ENCODE measurements at places on chromosomes 16 and 17. TPM values are rescaled to one million over a fixed set of nuclear protein-coding genes. Genes with fewer than 3 reads are reported as not detected.
A peak's percentile ranks its signal among the peaks of the same experiment; 100 is the strongest.

- DNase-seq, result no peak
These were observed 714 bp downstream of the SPATA33 start for GRCh38 chr16:89658221-89658879.

- peak; percentile 17 for DNase-seq
These were observed 85.6 kb downstream of the WNT3 start for GRCh38 chr17:46732754-46733398.

Gene KANSL1
- total RNA-seq, result 32.1 TPM

DNA sequence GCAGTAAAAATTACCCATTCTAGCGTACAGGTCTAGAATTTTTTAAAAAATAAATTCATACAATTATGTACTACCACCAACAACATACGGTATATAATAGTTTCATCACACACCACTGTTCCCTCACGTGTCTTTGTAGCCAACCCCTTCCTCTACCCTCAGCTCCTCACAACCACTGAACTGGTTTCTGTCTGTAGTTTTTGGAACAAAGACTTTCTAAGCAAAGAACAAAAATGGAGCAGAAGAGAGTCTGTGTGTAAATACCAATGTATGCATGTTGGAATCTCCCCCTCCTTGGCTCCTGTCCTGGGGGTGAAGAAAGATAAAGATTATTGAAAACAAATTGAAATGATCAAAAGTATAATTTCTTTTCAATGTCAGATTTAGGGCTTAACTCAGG lies 31.9 kb upstream of the CCR7 start:
- DNase-seq, result no peak

Gene EPX
- not detected for total RNA-seq

Gene EARS2
- 49.8 TPM for total RNA-seq

- no peak for DNase-seq
These were observed 339.0 kb downstream of the TMEM114 start for GRCh38 chr16:8251298-8251697.

DNA sequence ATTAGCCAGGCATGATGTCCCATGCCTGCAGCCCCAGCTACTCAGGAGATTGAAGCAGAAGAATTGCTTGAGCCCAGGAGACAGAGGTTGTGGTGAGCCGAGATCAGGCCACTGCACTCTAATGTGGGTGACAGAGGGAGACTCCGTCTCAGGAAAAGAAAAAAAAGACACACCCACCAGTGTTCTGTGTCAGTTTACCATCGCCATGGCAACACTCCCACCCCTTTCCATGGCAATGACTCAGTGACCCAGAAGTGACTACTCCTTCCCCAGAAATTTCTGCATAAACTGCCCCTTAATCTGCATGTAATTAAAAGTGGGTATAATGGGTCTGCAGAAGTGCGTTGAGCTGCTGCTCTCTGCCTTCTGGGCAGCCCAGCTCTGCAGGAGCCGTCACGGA lies 4.0 kb upstream of the ZC3H18 start:
- DNase-seq, result no peak

DNA sequence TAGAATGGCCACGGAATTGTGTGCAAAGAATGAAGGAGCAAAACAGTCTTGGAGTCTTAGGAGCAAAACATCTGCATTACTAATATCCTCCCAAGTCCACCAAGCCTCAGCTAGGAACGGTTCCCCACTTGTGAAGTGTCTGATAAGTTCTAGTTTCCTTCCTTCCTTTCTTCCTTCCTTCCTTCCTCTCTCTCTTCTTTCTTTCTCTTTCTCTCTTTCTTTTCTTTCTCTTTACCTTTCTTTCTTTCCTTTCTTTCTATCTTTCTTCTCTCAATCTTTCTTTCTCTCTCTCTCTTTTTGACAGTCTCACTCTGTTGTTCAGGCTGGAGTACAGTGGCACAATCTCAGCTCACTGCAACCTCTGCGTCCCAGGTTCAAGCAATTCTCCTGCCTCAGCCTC lies 160.8 kb downstream of the FOXL1 start:
- DNase-seq, result no peak

DNA sequence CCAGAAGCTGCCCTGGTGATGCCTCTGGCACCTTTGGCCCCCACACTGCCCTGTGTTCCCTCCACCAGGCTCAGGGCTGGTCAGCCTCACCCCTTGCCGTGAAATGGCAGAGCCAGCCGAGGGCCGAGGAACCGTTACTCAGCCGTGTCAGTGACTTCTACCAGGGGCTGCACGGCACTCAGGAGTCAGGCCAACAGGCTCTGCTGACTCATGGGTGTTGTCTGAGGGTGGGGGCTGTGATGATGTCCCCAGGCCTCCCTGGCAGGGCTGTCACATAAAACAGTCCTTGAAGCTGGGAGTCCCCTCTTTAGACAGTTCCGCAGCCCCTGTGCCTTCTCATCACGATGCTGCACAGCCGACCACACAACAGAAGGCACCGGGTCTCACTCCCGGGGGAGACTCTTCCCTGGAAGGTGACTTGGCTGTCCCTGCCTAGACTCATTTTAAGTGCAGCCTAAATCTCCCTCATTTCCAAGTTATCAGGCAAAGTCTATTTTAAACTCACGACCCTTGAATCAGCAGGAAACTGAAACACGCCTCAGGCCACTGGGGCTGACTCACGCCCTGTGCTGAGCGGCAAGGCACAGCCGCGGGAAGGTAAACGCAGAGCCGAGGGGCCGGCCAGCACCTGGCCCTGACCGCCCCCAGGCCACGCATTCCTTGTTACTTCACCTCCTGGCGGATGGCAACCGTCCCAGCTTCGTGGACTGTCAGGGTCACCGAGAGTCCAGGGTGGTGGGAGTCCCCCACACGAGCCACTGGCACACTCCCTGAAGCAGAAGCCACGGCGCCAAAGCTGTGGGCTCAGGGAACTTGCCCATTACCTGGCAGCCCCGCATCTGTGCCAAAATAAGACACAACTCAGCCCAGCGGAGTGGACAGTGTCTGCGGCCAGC lies 102.6 kb downstream of the ZNF778 start:
- peak; percentile 62 for DNase-seq

GRCh38 chr16:25311950-25312349 lies 54.3 kb upstream of the ZKSCAN2 start:
- DNase-seq, result no peak

Gene ITGAD
- total RNA-seq, result not detected

- no peak for DNase-seq
These were observed 126.0 kb downstream of the TANGO6 start for GRCh38 chr16:68969338-68969737.

Gene KRT33B
- total RNA-seq, result not detected

GRCh38 chr16:71464231-71464630 lies 2.2 kb upstream of the ZNF23 start:
- no peak for DNase-seq

DNA sequence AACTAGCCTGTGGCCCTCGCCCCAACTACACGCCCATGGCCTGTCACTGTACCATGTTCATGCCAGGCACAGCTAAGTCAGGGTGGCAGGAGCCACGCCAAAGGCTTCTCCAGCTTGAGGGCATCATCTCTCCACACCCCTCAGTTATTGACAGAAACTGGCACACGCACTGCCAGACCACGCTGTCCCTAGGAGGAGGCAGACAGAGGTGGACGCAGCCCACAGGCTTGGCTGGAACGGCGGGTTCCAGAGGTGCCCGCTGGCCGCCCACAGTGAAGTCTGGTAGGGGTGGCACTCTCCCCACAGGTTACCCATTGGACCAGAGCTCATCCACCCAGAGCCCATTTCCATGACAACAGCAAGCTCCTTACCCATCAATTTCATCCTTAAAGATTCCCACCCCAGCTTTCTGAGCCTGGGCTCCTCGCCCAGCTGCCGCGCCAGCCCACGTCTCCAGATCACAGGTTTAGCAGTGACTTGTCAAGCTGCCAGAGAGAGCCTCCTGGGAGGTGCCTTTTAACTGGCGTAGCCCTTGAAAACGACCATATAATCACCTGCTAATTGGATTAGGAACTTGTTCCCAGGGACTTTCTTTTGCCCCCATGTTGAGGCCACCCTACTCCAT lies 27.9 kb downstream of the RPRML start:
- DNase-seq, result no peak

GRCh38 chr17:36127199-36127893 lies 23.7 kb downstream of the CCL4 start:
- DNase-seq, result no peak

DNA sequence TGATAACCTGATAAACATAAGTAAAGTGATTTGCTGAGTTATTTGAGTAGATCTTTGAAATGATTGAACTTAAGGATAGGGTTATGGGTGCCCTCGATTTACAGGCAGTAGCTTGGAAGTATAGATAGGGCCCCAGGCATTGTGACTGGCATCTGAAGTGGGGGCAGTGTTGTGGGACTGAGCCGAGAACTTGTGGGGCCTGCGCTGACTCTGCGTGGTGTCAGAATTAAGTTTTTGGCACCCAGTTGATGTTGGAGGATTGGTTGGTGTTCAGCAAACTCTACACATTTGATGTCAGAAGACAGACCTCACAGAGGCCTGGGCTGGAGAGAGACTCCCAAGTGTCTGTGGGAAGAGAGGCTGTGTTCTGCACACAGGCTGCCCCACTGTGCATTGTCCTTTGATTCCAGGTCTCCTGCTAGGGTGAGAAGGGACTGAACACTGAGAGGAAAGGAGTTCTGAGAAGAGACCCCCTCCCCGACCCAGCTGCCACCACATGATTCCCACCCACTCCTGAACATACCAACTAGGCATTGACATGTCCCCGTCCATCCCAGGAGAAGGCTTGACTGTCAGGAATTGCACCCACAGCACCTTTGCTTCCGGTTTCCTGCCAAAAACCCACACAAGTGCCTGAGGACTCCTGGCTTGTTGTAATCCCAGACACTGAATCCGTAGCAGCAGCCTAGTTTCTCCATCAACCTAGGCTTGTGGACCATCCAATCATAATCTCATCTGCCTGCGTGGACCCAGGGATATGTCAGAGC lies 4.5 kb downstream of the ZNF267 start:
- no peak for DNase-seq

Gene MED9
- 21.1 TPM for total RNA-seq

DNA sequence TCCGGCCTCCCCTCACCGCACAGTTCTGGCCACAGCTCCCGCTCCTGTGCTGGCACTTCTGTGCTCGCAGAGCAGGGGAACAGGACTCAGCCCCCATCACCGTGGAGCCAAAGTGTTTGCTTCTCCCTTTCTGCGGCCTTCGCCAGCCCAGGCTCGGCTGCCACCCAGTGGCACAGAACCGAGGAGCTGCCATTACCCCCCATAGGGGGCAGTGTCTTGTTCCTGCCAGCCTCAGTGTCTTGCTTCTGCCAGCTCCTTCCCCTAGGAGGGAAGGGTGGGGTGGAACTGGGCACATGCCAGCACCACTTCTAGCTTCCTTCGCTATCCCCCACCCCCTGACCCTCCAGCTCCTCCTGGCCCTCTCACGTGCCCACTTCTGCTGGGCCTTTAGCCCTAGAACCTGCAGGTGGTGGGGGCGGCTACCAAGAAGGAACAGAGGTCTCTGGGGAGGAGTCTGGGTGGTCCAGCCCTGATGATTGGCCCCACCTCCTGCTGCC lies 645 bp upstream of the ELMO3 start:
- DNase-seq, result peak; percentile 64

DNA sequence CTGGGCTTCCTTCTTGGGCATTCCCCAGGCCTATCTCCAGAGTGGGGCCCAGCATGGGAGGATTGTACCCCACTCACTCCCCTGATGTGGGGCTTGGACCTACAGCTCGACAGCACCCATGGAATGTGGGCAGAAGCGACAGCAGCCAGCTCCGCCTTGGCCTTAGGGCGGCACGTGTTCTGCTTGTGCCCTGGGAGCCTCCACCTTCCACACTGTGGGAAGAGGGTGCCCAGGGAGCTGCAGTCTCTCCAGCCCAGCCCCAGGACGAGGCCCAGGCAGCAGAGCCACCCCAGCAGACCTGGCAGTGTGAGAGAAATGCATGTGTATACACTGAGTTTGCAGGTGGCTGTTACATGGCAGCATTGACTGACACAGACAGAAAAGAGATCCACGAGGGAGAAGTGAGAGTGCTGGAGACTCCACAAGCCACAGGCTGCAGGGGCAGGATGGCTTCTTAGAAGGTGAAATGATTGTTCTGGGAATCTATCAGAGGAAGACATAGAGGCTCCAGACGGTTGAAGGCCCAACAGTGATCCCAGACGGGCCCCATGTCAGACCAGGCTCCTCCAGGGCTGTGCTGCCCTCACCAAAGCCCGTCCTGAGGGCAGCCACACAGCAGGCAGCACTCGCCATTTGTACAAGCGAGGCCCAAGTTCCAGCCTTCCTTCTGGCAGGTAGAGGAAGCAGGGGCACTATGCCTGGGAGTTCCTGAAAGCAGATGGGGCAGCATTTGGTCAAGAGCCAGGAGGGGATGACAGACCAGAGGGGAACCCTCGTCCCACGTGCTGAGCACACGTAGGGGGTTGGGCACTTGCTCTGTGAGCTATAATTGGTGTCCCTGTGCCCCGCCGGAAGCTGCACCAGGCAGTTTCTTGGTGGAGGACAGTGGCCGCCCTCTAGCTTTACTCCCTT lies 2.8 kb upstream of the DNASE1 start:
- DNase-seq, result peak; percentile 49

DNA sequence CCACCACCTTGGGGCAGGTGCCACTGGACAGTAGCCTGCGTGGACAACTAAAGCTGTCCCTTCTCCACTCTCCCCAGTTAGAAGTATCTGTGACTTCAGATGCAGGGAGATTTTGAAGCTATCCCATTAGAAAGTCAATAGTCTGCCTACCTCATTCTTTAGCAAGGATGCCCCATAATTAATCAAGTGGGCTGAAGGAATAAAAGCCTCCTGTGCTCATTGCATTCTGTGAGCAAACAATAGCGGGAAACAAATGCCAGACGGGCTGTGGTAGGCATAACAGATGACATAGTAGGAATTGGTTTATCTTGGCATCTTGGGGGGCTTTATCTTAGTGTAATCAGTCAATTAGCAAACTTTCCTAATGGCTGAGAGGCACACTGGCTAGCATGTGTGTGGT lies 96.7 kb upstream of the HSBP1 start:
- no peak for DNase-seq

Gene TOX3
- not detected for total RNA-seq

Gene WNT3
- not detected for total RNA-seq

All from G401 (cell line).